Renal pelvis (tissue), 12 donors: ENCODE measurements at places on chromosomes 2 and 18. TPM values are rescaled to one million over a fixed set of nuclear protein-coding genes. Genes with fewer than 3 reads are reported as not detected.
A peak's percentile ranks its signal among the peaks of the same experiment; 100 is the strongest.

The SNED1 gene
- 11.0 TPM for polyA plus RNA-seq

The MATN3 gene
- 3.0 TPM for polyA plus RNA-seq

The B3GNT7 gene
- 4.2 TPM for polyA plus RNA-seq

The TFPI gene
- polyA plus RNA-seq = 36.0 TPM

The SLC30A3 gene
- polyA plus RNA-seq = 13.2 TPM

The FAM237A gene
- not detected for polyA plus RNA-seq

The SPDYA gene
- polyA plus RNA-seq = 0.81 TPM

The MIB1 gene
- polyA plus RNA-seq = 61.5 TPM

The DLGAP1 gene
- polyA plus RNA-seq = 5.0 TPM

The VRK2 gene
- 22.7 TPM for polyA plus RNA-seq

The INHA gene
- 2.9 TPM for polyA plus RNA-seq

The FAM110C gene
- polyA plus RNA-seq = 10.0 TPM

The OTOS gene
- polyA plus RNA-seq = not detected

The SLC5A7 gene
- 0.43 TPM for polyA plus RNA-seq

The HJURP gene
- polyA plus RNA-seq = 24.9 TPM

The CAPN14 gene
- polyA plus RNA-seq = 0.18 TPM

DNA sequence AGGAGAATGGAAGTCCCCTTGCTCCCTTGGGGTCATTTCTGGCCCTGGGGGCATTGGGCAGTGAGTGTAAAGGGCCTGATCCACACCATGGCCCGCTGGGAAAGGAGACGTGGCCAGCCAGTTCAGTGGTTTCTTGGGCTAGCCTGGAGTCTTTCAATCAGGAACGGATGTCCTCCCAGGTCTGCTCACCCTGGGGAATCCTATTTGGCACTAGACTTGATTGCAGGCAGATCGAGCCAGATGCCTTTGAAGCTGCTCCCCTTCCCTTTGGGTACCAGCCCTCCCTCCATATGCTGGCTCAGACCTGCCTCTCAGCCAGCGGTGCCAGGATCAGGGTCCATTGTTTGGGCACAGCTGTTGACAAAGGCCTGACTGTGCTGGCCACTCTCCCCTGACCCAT, 11.0 kb downstream of the FBLN7 start:
- no peak for DNase-seq

DNA sequence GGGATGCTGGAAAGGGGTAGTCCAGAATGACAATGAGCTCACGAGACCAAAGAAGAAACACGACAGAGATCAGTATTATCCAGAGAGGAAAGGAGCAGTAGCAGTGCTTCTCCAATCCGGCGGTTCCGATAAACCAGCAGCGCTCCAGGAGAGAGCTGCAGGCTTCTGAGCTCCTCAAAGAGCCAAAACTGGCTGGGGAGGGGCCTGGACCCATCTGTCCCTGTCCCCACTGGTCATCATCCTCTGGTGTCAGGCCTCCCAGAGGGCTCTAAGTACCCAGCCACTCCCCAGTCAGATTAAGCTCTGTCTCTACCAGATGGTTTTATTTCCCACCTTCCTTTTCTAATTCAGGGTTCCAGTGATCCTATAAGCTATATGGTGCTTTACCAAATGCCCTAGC, 23.2 kb downstream of the DNAJC27 start:
- no peak for DNase-seq

- DNase-seq = no peak
Observed at GRCh38 chr2:65344689-65345088, 87.7 kb downstream of the SPRED2 start.

- no peak for DNase-seq
Observed at GRCh38 chr2:68937346-68938055, 15.2 kb downstream of the GKN2 start.

- DNase-seq = no peak
Observed at GRCh38 chr2:182545420-182546167, 118.8 kb upstream of the PDE1A start.

GRCh38 chr2:240629968-240630770, 4.9 kb downstream of the GPR35 start:
- DNase-seq = no peak

GRCh38 chr2:152573168-152573567, 144.1 kb downstream of the PRPF40A start:
- DNase-seq = no peak

DNA sequence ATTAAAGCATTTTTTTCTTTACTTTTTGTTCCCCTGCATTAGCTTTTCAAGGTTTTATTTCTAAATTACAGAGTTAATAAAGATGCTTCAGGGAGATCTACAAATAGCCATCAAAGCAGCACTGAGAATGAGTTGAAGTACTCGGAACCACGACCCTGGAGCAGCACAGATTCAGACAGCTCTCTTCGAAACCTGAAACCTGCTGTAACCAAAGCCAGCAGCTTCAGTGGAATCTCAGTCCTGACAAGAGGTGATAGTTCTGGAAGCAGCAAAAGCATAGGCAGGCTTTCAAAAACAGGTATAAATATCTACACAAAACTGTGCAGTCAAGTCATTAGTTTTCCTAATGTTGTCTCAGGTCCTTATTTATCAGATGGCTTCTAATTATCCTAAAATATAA, 102.8 kb upstream of the UBXN4 start:
- peak; percentile 2 for DNase-seq

DNA sequence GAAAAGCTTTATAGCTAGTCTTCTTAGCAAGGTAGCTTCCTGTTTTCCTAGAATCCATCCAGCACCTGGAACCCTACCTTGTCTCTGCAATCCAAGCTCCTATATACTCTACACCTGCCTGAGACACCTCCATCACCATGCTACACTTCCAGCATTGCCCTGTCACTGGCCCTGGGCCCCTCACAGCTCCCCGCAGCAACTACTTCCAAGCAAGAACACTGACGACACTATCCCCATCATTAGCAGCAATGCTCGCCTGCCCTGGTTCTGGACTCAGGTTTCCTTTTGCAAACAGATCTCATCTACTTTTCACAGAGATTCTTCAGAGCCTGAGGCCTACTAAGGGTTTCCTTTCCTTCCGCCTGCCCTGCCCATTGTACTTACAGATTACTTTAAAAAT, 121.1 kb downstream of the DTNB start:
- no peak for DNase-seq

- no peak for DNase-seq
Observed at GRCh38 chr2:239584986-239585385, 184.2 kb upstream of the HDAC4 start.

GRCh38 chr18:111306-112014, 46.9 kb upstream of the USP14 start:
- peak; percentile 82 for DNase-seq

DNA sequence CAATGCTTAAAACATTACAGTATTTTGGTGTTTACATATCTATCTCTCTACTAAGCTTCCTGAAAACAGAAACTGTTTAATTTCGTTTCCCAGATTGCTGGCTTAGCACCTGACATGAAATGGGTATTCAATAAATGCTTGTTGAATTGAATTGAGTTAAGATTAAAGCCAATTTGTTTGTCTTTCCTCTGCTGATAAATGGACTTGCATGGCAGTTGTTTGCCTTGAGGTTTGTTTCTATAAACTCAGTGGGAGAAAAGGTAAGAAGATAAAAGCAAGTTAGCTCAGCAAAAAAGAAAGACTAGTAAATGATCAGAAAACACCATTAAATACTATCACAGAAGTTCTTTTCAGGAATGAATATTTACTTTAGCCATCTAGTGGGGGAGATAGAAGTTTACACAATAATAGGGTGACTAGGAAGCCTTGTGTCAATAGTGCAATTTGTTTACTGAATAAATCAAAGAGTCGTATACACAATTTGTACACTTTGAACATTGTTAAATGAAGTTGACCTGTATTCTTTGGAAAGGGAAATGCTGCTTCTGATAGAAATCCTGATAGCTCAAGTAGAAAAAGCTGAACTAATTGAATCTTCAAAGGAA, 754.5 kb upstream of the FAM98A start:
- DNase-seq = no peak

DNA sequence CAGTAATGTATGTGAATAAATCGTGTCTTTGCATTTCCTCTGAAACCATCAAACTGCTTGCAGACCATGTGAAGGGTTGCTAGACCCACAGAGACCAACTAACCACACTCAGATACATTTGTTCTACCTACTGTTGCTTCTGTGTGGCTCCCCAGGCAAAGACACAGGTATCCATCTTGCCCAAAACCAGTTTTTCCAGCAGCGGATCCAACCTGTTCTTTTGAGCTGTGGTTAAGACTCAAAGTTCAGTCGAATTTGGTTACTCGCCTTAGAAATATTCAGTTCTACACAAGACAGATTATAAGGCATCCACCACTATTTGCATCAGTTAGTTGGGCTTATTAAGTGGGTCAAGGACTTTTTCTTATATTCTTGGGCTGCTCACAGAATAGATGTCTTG, 276.2 kb upstream of the EPHA4 start:
- DNase-seq = no peak

GRCh38 chr18:11767329-11767728, 78.3 kb downstream of the GNAL start:
- no peak for DNase-seq

GRCh38 chr2:219552382-219553167, 8.7 kb downstream of the TMEM198 start:
- DNase-seq = peak; percentile 84

- DNase-seq = no peak
Observed at GRCh38 chr2:75459565-75460310, 101.0 kb downstream of the EVA1A start.

DNA sequence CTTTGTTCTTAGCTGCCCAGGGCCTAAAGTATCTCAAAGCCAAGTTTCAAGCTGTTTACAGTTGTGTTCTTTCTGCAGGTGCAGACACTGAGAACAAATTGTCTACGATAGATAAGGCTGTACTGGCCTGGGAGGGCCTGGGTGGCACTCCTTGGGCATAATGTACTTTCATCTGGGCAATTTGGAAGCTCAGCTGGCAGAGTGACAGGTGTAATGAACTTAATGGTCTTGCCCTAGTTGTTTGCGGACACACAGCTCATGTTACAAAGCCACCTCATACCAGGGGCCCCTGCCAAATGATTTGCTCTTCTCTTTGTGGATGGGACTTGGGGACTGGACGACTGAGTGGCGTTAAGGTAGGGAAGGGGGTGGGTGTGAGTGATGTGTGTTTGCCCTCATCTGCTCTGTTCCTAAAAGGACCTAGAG, 4.3 kb downstream of the LDLRAD4 start:
- peak; percentile 54 for DNase-seq

GRCh38 chr18:8685914-8686216, 19.5 kb upstream of the MTCL1 start:
- no peak for DNase-seq

GRCh38 chr2:42516418-42516901, 22.7 kb upstream of the KCNG3 start:
- DNase-seq = no peak

- DNase-seq = no peak
Observed at GRCh38 chr2:85189606-85190270, 56.5 kb downstream of the TCF7L1 start.

DNA sequence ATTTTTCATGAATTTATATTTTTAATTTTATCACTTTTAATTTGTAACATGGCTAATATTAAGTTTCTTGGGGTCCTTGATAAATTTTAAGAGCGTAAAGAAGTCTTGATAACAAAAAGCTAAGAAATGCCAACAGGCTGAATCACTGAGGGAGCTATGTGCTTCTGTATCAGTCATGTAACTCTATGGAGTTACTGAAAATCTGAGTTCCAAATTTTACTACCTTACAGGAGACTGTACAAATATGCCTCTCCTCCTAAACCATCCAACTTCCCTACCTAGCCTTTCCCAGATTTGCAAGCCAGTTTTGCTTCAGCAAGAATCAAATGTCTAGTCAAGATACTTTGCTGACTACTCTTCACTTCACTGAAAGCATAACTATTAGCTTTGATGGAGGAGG, 35.7 kb downstream of the FEZ2 start:
- DNase-seq = no peak

- no peak for DNase-seq
Observed at GRCh38 chr2:68746408-68746807, 11.8 kb downstream of the ARHGAP25 start.

DNA sequence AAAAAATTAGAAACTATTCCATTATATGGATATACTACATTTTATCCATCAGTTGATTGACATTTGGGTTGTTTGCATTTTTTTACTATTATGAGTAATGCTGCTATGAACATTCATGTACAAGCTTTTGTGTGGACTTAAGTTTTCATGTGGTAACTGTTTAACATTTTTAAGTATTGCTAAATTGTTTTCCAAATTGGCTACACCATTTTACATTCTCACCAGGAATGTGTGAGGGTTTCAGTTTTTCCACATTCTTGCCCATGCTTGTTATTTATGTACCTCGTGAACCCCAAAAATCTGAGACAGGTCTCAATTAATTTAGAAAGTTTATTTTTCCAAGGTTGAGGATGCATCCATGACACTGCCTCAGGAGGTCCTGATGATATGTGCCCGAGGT, 3.1 kb upstream of the TXNL4A start:
- DNase-seq = no peak

- DNase-seq = no peak
Observed at GRCh38 chr2:128738446-128739110, 419.9 kb upstream of the HS6ST1 start.

GRCh38 chr2:89844221-89844943, 1152.9 kb downstream of the RPIA start:
- DNase-seq = no peak

DNA sequence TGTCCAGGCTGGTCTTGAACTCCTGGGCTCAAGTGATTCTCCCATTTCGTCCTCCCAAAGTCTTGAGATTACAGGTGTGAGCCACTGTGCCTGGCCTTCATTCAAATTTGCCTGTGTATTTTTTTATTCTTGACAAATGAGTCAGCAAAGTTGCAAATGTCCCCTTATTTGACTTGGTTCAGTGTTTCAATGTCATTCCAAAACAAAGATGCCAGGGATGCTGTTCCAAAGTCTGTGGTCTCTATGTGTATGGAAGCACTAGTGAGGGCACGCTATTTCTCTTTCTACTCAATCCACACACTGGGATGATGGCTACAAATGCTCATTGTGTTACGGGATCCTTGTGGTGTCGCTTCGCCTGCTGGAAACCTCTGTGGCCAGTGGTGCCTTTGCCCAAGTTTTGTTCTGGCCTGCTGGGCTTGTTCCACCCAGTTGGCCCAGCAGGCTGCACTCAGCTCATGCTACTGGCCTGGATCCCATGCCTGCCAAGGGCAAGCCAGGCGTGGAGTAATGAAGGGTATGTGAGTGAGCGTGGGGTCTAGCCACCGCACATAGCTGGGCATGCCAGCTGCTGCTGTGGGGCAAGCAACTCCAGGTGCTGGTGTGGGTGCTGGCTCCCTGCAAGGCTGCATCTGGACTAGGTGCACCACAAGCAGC, 35.6 kb downstream of the FBXO48 start:
- DNase-seq = no peak

GRCh38 chr2:64399521-64399920, 54.4 kb upstream of the LGALSL start:
- no peak for DNase-seq

- no peak for DNase-seq
Observed at GRCh38 chr18:24015639-24016631, 1.4 kb downstream of the TTC39C start.

GRCh38 chr18:8828798-8829197, 123.4 kb downstream of the MTCL1 start:
- no peak for DNase-seq

- no peak for DNase-seq
Observed at GRCh38 chr2:156476850-156477206, 40.6 kb downstream of the GPD2 start.

- no peak for DNase-seq
Observed at GRCh38 chr2:171341394-171342066, 92.3 kb downstream of the METTL8 start.

- DNase-seq = no peak
Observed at GRCh38 chr2:234968631-234969305, 17.0 kb downstream of the SH3BP4 start.
